ENCODE measurements at places on chromosomes 2 and 18.
A peak's percentile ranks its signal among the peaks of the same experiment; 100 is the strongest.

GRCh38 chr2:178845566-178846457 is 38.6 kb upstream of the TTN start:
- DNase-seq, result no peak

DNA sequence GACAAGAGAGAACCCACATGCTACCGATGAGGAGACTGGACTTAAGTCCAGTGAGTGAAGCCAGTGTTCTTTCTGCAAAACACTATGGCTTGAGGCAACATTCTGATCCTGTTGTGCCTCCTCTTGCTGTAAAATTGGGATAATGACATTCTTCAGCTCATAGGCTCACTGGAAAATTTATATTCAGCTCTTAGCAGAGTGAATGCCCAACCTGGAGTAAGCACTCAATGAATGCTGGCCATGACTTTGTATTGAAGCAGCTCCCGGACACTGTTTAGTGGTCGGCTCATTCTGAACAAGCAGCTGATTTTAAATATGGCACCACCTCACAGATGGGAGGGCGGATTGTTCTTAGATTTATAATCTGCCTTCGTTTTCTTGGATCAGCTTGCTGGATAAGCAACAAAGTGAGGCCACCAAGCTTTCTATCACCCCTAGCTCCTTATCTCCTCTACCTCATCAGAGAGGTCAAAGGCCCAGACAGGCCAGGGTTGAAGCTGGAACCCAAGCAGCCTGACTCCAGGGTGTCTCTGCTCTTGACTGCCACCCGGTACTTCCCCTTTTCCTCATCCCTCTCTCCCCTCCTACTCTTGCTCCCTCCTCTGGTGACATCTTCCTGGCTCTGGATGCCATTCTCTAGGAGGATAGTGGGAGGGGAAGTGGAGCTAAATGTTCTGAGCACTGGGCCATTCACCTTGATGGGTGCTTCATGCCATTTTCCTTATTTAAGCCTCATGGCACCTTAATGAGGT is 11.5 kb downstream of the SLC9A4 start:
- no peak for DNase-seq

DNA sequence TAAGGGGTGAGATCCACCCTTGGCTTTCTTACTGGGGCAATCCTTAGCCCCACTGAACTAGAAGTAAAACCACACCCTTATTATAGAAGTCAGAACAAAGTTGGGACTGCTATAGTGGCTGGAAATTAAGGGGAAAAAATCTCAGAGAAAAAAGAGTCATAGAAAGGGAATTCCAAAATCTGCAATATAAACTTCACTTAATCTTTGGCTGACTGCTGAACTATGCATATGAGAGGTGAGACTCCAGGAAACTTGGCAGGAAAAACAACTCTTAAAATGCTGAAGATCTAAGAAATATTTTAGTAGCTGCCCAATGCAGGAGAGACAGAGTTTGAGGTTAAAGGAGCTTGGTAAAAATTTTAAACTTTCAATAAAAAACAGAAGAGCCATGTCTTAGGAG is 201.8 kb upstream of the FN1 start:
- no peak for DNase-seq

GRCh38 chr2:195471163-195471562 is 185.9 kb upstream of the SLC39A10 start:
- DNase-seq, result no peak

- no peak for DNase-seq
Measured at GRCh38 chr2:101311696-101312017, 3.2 kb upstream of the RNF149 start.

DNA sequence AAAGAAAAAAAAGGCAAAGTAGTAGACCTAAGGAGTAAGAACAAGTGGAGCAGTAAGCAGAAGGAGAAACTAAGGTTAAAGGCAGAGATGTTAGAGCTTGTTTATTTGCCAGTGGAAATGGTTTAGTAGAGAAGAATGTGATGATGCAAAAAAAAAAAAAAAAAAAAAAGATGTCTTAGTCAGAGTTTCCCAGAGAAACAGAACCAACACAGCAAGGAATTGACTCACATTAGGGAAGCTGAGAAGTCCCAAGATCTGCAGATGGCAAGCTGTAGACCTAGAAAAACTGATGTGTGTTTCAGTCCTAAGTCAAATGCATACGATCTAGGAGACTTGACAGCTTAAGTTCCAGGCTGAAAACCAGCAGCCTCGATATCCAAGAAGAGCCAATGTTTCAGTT is 1548.8 kb upstream of the LRRTM1 start:
- no peak for DNase-seq

DNA sequence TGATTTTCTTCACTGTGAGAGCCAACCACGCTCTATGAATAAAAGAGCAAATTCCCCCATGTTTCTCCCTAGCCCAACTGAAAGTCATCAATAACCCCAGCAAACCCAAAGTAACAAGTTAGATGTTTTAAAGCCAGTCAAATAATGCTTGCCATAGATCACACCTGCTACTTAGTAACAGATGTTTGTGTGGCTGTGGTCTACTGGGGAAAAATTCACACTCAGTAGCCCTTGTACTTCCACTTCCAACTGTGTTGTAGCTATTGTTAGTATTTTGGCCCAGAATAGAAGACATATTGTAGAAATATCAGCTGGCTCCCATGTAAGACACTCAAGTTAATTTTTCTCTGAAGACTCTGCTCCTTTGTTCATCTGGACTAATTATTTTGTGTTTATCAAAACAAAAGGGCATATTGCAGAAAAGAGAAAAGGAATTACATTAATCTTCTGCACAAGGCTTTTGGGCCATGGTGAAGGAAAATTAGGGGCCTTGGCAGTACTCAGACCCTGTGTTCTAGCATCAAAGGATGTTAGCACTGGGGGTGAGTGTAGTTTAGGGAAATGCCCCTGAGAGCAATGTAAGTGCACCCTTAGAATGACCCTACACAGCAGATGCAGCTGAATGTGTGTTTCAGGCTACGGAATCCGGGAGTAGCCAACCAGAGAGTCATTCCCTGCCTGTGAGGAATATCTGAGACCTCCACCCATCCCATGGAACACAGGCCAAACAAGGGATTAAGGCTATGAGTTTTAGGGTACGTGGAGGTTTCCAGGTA is 521.9 kb downstream of the EPHA4 start:
- no peak for DNase-seq

DNA sequence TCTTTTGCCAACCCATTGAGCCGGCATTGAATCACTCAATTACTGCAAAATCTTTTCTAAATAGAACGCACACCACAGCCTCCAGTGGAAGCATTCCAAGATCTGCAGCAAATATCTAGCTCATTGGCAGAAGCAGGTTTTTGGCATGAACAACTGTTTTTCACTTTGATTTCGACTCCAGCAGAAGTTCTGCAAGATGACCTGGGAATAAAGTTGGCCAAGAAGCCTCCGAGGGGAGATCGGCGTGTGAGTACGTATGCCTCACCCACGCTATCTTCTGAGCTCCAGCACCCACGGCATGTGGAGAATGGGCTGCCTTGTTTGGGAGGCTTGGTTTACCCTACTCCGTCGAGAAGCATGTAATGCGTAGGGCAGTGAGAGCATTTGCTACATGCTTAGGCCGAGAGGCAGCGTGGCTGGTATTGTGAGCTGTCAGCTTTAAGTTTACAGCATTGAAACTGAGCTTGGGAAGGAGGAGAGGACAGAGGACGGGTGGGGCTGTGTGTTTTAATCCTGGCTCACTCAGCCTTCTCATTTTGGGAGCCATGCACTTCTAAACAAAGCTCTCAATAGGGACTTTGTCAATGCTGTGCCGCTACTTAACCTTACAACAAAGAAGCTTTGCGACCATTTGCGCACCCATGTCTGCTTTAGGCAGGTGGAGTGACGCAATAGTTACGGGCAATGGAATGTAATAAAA is 10.5 kb downstream of the PCARE start:
- no peak for DNase-seq

- no peak for DNase-seq
Measured at GRCh38 chr2:35864141-35864540, 491.4 kb upstream of the CRIM1 start.

- no peak for DNase-seq
Measured at GRCh38 chr2:61268249-61268648, 106.3 kb downstream of the C2orf74 start.

GRCh38 chr2:148653437-148653836 is 8.9 kb downstream of the EPC2 start:
- DNase-seq, result no peak

GRCh38 chr18:48641981-48642380 is 103.2 kb downstream of the CTIF start:
- no peak for DNase-seq

DNA sequence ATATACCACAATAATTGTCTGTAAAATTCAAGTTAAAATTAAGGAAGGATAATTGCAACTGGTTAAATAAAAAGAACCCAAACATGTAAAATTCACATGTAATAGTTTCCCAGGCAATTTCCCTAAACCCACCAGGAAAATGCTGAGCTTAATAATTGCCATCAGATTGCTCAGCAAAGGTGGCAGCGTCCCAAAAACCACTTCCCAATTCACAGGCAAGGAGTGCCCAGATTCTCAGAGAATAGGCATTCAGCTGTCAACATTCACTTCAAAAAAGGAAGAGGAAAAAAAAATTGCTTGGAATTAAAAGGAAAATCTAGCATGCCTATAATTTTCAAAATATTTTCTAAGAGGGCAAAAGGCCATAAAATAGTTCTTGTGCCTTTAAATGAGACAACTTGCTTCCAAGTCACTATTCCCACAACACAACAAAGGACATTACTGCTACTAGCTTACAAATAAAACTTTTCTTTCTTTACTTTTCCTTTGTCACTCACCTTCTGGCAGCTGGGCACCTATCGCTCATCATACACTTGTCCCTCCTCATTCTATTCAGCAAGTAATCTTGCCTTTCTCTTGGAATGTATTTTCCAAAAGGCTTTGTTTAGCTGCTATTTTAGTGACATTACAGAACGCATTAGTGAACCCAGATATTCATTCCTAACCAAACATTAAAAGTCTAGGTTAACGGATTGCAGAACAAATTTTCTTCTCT is 15.2 kb downstream of the SRBD1 start:
- no peak for DNase-seq

DNA sequence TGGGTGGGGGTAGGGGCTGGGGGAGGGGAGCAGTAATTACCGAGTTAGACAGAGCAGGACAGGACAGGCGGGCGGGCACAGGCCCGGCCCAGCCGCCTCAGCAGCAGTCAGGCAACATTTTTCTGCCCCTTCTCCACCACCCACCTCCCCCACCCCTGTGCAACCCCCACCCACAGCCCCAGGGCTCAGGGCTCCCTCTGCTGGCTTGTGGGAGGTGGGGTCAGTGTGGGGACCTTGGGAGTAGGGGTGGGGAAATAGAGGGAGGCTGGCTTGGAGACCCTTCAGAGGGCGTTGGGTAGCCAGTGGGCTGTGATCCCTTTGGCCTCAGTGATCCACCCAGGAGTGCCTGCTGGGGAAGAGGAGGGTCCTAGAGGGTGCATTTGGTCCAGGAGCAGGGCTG is 6.4 kb downstream of the WNT6 start:
- no peak for DNase-seq

- DNase-seq, result no peak
Measured at GRCh38 chr2:25177211-25177611, 8.8 kb upstream of the POMC start.

DNA sequence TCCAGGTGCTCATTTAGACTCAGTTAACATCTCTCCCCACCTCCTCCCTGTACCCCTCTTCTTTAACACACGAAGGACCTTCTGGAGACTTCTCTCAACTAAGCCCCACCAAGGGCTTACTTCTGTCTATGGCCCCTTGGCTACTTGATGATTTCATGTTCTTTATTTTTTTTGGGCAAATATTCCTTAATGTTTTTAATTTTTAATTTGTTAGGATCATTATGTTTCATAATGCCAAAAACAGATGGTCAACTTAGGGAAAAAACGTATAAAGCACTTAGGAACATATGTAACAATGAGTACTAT is 25.9 kb downstream of the IL37 start:
- DNase-seq, result no peak

- DNase-seq, result no peak
Measured at GRCh38 chr2:166011660-166012059, 58.1 kb upstream of the TTC21B start.

DNA sequence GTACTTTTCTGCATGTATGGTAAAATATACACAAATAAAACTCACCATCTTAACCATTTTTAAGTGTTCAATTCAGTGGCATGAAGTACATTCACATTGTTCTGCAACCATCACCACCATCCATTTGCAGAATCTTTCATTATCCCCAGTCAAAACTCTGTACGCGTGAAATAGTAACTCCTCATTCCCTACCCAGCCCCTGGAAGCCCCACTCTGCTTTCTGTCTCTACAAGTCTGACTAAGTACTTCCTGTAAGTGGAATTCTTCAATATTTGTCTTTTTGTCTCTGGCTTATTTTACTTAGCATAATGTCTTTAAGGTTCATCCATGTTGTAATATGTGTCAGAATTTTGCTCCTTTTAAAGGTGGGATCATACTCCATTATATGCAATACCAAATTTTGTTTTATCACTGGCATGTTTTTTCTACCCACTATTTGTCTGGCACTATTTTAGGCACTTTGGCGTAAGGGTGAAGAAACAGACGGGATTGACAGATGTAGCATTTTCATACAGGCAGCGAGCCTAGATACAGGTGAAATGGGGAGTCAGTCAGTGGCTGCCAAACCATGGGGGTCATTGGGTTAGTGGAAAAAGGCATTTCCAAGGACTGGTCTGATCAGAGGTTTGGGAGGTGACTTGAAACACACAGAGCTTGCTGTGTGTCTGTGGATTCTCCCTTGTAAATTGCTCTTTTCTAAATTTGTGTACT is 163.2 kb upstream of the MYCN start:
- DNase-seq, result no peak

DNA sequence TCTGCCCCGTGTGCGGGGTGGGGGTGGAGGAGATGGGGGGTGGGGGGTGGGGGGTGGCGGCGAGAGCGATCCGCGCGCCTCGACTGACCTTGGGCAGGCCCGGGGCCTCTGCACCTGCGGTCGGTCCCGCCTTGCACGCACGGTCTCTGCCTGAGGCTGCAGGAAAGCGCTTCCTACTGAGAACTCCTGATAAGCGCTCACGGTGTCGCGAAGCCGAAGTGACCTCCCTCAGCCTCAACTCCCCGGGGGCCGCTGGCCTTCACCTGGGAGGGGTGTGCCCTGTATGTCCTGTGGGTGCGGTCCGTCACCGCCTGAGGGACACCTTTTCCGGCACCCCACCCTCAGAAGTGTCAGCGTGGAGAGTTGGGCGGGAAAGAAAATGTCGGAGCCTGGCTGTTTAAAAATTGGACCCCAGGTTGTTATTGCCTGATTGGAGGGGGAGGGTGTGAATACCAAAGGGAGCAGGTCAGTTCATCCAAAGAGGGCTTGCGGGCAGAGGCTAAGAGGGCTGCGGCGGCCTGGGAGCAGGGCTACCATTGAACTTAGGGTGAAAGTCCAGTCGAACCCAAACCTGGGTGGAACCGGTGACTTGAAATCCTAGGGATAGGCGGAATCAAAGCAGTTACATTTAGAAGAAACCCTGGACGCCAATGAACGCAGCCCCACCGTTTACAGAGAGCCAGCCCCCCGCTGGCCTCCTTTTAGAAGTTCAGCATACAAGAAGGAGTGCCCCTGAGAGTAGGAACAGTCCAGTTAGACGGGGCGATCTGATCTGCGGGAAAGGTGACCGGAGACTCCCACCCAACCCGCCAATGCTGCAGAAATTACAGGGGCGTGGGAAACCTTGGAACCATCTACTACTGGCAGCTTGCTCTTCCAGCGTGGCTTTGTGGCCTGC is 1.2 kb downstream of the MAL start:
- peak; percentile 27 for DNase-seq

GRCh38 chr2:180664507-180664906 is 315.9 kb upstream of the UBE2E3 start:
- no peak for DNase-seq

- DNase-seq, result no peak
Measured at GRCh38 chr2:138323382-138324067, 178.0 kb upstream of the SPOPL start.

- DNase-seq, result no peak
Measured at GRCh38 chr2:12261986-12262680, 454.6 kb upstream of the TRIB2 start.

Measured in CD4-positive, alpha-beta T cell treated with Interleukin-6 at 100 ng/mL for 8 hours (primary cell).